ENCODE measurements at places on chromosomes 1 and 21.

DNA sequence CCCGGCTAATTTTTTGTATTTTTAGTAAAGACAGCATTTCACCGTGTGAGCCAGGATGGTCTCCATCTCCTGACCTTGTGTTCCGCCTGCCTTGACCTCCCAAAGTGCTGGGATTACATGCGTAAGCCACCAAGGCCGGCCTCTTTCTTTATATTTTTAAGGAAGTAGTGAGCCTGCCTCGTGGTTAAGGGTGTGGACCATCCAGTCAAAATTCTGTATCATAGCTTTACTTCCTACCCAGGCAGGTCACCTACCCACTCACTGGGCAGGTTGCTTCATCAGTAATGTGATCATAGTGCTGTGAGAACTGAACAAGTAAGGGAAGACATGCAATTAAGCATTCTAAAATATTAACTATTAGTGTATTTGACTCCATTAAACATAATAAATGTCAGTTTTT, 8.1 kb upstream of the ACOT7 start:
- no peak for DNase-seq

DNA sequence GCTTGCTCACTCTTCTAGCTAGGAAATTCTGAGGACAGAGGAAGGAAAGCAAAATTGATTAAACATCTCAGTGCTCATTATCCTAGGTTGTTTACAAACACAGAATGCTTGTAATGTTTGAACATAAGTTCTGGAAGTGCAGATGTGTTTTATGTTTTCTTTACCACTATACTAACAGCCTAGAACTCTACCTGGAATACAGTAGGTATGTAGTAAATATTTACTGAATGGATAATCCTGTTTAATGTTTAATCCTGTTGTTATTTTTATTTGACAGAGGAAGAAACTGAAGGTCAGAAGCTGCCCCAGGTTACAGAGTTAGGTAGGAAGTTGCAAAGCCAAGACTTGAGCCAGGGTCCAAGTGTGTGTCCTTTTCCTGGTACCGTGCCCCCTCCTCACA, 6.1 kb downstream of the MTOR start:
- no peak for DNase-seq

- DNase-seq = no peak
Measured at GRCh38 chr1:59061876-59062275, 235.0 kb upstream of the FGGY start.

DNA sequence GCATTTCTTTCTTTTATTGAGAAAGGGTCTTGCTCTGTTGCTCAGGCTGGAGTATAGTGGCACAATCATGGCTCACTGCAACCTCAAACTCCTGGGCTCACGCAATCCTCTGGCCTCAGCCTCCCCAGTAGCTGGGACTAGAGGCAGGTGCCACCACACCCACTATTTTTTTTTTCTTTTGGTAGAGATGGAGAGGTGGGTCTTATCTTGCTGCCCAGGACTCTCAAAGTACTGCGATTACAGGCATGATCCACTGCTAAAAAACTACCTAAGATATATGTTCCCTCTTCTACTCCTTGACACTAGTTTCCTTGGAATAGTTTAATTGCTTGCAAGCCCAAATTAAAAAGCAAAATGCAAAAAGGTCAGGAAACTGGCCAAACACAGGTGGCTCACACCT, 56.9 kb upstream of the GUCA2A start:
- no peak for DNase-seq

GRCh38 chr21:16323596-16323995, 593.8 kb downstream of the USP25 start:
- no peak for DNase-seq

DNA sequence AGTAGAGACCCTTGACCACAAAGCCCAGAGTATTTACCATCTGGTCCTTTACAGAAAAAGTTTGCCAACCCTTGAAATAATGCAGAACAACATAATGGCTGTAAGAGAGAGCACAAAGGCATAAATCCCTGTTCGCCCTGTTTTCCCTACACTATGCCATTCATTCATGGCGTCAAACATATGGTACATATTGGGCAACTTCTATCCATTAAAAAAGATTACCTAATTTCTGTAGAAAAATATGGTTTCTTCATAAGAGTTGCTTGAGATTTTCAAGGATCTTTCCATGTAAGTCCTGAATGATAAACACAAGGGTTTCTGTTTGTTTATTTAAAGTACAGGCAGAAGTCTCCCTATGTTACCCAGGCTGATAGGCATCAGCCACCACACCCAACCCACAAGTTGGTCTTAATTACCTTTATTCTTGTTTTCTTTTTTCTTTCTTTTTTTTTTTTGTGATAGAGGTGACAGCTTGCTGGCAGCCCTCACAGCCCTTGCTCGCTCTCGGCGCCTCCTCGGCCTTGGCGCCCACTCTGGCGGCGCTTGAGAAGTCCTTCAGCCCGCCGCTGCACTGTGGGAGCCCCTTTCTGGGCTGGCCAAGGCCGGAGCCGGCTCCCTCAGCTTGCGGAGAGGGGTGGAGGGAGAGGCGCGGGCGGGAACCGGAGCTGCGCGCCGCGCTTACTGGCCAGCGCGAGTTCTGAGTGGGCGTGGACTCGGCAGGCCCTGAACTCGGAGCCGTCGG, 68.3 kb upstream of the NR5A2 start:
- DNase-seq = no peak

DNA sequence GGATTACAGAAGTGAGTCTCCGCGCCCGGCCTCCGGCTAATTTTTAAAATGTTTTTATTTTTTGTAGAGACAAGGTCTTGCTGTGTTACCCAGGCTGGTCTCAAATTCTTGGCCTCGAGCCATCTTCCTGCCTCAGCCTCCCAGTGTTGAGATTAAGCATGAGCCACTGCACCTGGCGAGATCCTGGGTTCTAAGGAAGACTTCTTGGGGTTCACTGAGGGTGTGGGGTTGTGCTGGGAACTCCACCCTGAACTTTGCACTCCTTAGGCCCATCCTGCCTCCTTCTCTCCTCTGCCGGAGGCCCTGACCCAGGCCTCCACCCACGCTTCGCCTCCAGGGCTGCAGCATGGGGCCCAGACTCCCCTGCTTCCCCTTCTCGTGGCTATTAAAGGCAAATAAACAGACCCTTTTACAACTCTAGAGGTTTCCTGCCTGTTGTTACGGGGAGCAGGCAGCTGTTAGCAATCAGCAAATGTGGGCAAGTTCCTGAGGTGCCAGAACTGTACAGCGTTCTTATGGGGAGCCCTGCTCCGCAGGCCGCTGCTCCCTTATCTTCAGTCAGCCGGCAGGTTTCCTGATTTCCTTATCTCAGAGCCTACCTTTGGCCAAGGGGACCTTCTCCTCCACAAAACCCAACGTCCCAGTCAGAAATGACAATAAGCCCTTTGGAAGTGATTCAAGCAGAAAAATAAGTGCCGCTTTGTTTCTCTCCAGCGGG, 41.0 kb upstream of the LIN9 start:
- DNase-seq = no peak

- DNase-seq = no peak
Measured at GRCh38 chr1:10835822-10836421, 39.5 kb upstream of the CASZ1 start.

- DNase-seq = no peak
Measured at GRCh38 chr1:170931650-170932049, 3.7 kb upstream of the MROH9 start.

- DNase-seq = no peak
Measured at GRCh38 chr1:208265525-208265924, 21.3 kb upstream of the PLXNA2 start.

- DNase-seq = no peak
Measured at GRCh38 chr1:213119794-213120193, 68.8 kb downstream of the RPS6KC1 start.

GRCh38 chr21:32587651-32588050, 2.3 kb upstream of the TCP10L start:
- DNase-seq = no peak

GRCh38 chr1:200610846-200611245, 9.7 kb downstream of the KIF14 start:
- DNase-seq = no peak

DNA sequence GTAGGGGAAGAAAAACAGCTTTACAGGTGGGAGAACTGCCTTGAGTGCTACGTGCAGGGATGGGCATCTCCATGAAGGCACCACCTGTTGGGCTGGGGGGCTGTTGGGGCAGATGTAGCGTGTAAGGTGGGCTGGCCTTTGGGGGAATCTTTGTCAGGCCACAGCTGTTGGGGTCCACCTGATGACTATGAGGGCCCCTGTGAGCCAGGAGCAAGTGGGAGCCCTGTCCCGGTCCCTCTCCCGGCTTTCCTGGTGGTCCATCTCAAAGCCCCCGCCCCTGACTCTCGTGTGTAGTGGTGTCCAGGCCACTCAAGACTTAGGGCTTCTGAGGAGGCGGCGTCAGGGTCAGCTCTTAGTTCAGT, 13.5 kb downstream of the SLC37A1 start:
- no peak for DNase-seq

Data from GM12864 (cell line).